Lung (tissue), 17 donors: ENCODE measurements at places on chromosomes 13 and 19.

- DNase-seq: no peak
Measured at GRCh38 chr13:69755101-69755500, 352.5 kb upstream of the ATXN8OS start.

- no peak for DNase-seq
Measured at GRCh38 chr13:29301027-29301426, 294.5 kb downstream of the SLC7A1 start.

- DNase-seq: no peak
Measured at GRCh38 chr13:95245071-95245470, 56.2 kb downstream of the ABCC4 start.

DNA sequence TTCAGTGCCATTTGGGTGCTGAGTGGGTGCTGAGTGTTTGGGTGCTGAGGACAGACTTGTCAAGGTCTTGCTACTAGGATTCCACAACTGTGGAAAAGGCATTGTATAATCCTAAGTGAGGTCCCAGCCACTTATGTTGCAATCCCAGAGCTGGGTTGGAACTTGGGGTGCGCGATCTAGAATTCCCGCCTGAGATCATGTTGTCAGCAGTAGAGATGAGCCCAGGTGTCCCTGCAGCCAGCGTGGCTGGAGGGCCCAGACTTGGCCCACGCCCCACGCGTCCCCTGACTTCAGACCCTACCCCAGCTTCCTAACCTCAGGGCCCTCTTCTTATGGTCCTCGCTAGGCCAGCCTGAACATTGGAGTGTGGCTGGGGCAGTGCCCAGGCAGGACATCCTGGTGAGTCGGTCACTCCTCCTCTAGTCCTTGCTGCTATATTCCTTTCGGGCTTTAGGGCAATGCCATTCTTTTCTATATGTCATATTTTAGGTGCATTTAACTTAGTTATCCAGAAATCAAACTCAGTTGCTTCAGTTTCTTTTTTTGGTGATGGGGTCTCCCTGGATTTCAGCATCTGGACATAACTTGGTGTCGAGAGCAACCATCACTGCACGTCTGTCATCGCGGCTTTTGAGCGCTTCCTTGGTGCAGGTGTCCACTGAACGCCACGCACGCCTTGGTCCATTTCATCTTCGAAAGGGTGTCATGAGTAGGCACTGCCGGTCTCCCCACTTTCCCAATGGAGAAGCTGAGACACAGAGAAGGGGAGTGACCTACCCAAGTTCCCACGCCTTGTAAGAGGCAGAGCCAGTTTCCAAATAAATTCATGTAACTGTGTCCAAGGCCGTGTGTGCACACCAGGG lies 46.4 kb upstream of the F7 start:
- no peak for DNase-seq
